Fibroblast of skin of left biceps (primary cell): ENCODE measurements at places on chromosomes 1 and 21.

GRCh38 chr1:115713906-115714305 lies 54.6 kb downstream of the CASQ2 start:
- no peak for DNase-seq

- no peak for DNase-seq
Measured at GRCh38 chr21:42474043-42474831, 21.8 kb downstream of the RSPH1 start.

GRCh38 chr21:27024301-27024700 lies 57.4 kb upstream of the ADAMTS5 start:
- peak; percentile 83 for DNase-seq

DNA sequence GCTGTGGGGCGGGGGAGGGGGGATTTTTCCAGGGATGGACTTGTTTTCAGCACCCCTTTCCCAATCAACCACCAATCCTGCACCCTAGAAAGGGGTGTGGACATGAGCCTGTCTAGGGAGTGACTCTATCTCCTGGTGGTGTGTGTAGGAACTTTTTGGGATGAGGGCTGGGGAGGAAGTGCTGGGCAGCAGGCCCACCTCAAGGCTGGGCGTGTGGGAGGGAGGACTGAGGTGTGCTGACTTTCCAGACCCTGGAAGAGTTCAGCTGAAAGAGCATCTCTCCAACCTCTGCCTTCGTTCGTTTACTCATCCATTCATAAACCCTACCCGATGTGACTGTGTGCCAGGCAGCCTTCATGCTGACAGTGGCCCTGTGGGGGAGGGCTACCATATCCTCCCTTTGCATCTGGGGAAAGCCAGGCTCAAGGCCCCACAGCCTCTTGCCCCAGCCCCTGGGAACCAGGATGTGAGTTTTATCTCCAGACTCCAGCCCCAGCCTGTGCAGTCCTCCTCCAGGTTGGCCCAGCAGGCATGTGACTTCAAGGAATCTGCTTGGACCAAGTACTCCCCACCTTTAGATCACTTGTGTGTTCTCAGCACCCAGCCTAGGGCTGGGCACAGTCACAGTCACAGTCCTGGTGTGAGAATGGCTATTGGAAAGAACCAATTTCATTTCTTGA lies 6.7 kb downstream of the KNCN start:
- DNase-seq: no peak

DNA sequence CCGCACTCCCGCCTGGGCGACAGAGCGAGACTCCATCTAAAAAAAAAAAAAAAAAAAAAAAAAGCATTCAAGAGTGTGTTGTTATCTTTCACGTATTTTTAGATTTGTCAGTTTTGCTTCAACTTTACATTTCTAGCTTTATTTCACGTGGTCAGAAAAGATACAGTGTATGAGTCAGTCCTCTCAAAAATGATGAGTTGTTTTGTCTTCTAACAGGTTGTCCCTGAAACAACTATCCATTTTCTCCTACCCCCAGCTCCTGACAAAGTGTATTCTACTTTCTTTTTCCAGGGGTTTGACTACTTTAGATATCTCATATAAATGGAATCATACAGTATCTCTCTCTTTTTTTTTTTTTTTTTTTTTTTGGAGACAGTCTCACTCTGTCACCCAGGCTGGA lies 5.5 kb upstream of the ZNF695 start:
- no peak for DNase-seq

GRCh38 chr1:67230539-67230938 lies 64.3 kb downstream of the IL23R start:
- no peak for DNase-seq
